ENCODE measurements at places on chromosomes 16 and 17. TPM values are rescaled to one million over a fixed set of nuclear protein-coding genes. Genes with fewer than 3 reads are reported as not detected.
A peak's percentile ranks its signal among the peaks of the same experiment; 100 is the strongest.

PIK3R6 gene
- not detected for total RNA-seq

MRPL12 gene
- total RNA-seq: 57.7 TPM

SPAG5 gene
- total RNA-seq: 31.5 TPM

AGRP gene
- not detected for total RNA-seq

DNA sequence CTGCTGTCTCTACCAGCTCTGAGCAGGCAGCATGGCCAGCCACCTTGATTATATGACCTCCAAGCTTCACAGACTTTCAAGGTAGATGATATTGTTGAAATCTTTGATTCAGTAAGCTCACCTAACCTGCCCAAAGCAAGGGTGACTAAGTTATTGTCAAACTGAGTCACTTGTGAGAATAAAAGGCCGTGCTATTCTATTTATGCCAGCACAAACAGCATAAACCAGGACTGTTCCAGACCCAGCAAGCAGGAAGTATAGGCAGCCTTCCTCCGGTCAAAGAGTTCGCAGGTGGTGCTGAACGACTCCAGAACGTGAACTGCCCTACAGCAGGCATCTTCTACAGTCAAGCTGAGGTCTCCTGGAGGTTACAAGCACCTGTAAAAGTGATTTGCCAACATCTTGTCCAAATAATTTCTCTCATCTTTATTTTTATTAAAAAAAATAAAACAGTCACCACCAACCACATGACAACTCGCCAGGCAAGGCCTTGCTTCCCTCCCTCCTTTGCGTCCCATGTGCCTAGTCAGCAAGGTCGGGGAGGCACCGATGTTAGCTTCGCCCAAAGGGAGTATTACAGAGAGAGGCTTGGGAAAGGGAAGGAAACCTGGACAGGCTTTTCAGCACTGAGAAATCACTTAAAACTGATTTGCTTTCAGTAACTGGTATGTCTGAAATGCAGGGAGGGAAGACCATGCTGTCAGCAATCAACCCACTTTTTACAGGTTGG is 10.8 kb downstream of the ARL2BP start:
- no peak for DNase-seq

DNA sequence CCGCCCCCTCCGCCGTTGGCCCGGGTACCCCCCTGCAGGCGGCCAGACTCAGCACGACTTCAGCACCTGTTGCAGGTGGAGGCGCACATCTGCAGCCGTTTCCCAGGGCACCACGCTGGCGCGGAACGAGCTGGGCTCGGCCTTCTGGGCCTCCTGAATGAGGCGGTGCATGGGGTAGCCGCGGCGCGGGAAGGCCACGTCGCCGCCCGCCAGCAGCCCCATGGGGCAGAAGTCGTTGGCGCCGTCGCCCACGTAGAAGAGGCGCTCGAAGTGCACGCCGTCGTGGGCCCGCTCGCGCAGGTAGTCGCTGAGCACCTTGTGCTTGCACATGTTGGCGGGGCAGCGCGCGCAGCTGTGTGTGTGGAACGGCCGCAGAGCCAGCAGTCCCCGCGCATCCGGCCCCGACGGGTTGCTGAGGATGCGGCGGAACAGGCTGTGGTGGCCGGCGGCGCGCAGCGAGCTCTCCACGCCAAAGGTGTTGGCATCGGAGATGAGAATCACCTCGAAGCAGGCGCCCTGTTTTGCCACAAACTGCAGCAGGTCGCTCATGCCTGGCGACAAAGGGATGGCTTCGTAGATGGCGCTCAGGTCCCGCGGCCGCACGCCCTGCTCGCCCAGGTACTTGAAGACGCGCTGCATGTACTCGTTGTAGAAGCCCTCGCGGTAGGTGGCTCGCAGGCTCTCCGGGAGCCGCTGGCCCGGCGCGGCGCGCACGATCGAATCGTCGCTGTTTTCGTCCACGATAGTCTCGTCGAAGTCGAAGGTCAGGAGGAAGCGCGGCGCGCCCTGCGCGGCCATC is 6.2 kb downstream of the PHOSPHO1 start:
- peak; percentile 50 for DNase-seq

DNA sequence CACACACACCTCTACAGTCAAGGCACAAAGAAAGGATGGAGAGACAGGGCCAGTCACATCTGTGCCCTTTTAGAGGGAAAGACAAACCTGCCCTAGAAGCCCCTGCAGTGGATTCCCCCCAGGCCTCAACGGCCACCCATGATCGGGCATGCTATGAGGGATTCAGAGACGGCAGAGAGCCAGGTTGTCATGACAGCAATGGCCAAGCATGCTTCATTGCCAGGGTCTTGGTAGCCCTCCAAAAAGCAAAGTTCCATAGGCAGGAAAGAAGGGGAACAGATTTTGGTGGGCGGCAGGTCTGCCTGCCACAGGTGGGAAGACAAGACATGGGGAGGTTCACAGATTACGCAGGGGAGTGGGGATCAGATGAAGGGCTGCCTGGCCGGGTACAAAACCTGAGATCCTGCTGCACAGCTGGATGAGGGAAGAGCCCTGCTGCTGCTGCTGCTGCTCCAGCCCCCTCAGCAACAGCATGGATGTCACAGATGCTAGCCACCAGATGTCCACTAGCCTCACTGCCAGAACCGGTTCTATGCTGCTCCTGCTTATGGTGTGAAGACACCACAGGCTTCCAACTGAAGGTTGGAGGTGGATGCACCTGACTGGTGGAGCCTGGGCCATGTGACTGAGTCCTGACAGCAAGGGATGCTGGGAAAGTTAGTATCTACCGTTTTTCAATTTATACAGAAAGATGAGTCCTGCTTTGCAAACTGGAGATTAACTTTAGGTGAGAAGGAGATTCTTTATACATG is 17.8 kb downstream of the ACTG1 start:
- no peak for DNase-seq

- DNase-seq: peak; percentile 70
Observed at GRCh38 chr17:17494870-17495535, 1.2 kb downstream of the RASD1 start.

DNA sequence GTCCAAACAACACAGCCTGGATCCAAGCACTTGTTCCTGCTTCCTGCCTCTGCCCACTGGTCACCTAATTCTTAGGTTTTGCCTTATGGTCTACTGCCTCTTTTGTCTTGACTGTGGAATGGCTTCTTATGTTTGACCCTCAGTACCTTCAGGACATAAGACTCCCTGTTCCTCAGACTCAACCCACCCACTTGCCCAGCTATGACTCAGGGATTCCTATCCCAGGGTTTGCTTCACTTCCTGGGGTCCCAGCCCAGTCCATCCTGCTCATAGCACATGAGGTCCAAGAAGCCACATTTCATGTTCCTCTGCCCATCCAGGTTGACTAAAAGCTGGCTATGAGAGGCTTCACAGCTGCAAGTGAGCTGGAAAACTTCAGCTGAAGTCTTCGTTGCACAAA is 320.9 kb upstream of the CDH5 start:
- no peak for DNase-seq

- no peak for DNase-seq
Observed at GRCh38 chr16:56970934-56971767, 9.4 kb downstream of the CETP start.

Measured in glutamatergic neuron (in vitro differentiated cells).